ENCODE measurements at places on chromosomes 13 and 19. TPM values are rescaled to one million over a fixed set of nuclear protein-coding genes. Genes with fewer than 3 reads are reported as not detected.

The ZNF296 gene
- total RNA-seq = 0.55 TPM

The PEX11G gene
- 5.5 TPM for total RNA-seq

The CEACAM4 gene
- not detected for total RNA-seq

The MAST1 gene
- 0.78 TPM for total RNA-seq

The ZNF529 gene
- total RNA-seq = 3.0 TPM

The MISP gene
- 12.6 TPM for total RNA-seq

The SLC5A5 gene
- not detected for total RNA-seq

The KLK3 gene
- total RNA-seq = not detected

The NXNL1 gene
- total RNA-seq = not detected

The A1BG gene
- 26.6 TPM for total RNA-seq

The ZNF610 gene
- total RNA-seq = 2.6 TPM

The ZNF497 gene
- 1.3 TPM for total RNA-seq

The SHKBP1 gene
- 64.0 TPM for total RNA-seq

The SCAF1 gene
- total RNA-seq = 35.2 TPM

The KLK8 gene
- 53.8 TPM for total RNA-seq

The SAFB2 gene
- total RNA-seq = 7.7 TPM

The TINCR gene
- 1.1 TPM for total RNA-seq

The UNC13A gene
- total RNA-seq = 0.55 TPM

The NPAS1 gene
- 0.46 TPM for total RNA-seq

The TPTE2 gene
- total RNA-seq = not detected

The SLC10A2 gene
- total RNA-seq = not detected

The EPS8L1 gene
- 45.1 TPM for total RNA-seq

The SOX21 gene
- not detected for total RNA-seq

The NCAN gene
- total RNA-seq = not detected

The KLK1 gene
- total RNA-seq = not detected

The IQCN gene
- total RNA-seq = not detected

The LCP1 gene
- total RNA-seq = 0.86 TPM

The ZSCAN1 gene
- not detected for total RNA-seq

The PVR gene
- 93.9 TPM for total RNA-seq

The DCT gene
- total RNA-seq = not detected

The ITGBL1 gene
- 2.8 TPM for total RNA-seq

The PSG1 gene
- not detected for total RNA-seq
